ENCODE measurements at places on chromosomes 2 and 18.

- DNase-seq = no peak
These were observed 4.7 kb upstream of the SLC40A1 start for GRCh38 chr2:189585226-189585756.

- no peak for DNase-seq
These were observed 38.7 kb downstream of the MCFD2 start for GRCh38 chr2:46876741-46877384.

GRCh38 chr2:152537081-152537651 lies 180.1 kb downstream of the PRPF40A start:
- DNase-seq = no peak

- no peak for DNase-seq
These were observed 442.2 kb downstream of the TGIF1 start for GRCh38 chr18:3892152-3892551.

GRCh38 chr2:120594856-120595685 lies 140.6 kb upstream of the GLI2 start:
- DNase-seq = no peak

DNA sequence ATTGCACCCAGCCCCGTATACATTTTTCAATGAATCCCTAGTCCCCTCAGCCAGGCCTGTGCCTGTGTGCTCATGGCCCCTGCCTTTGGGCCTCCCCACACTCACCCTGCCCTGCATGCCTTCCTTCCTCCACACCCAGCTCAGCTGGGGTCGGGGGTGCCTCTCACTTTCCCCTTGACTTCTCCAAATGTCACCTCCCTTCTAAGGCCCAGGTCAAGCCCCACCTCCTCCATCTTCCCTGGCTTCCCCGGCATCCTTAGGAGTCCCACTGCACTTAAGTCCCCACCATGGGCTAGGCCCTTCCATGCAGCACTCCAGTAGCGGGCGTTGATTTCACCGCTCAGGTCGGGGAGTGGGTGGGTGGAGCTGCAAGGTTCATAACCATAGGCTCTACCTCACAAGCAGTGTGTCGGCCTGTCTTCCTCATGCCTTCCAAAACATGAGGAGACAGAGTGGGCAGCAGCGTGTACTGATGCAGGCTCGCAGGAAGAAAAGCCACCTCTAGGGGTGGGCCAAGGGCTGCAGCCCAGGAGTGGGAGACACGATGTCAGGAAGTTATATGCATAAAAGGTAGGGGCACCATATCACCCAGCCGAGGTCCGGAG lies 47.7 kb downstream of the DNMT3A start:
- DNase-seq = no peak

GRCh38 chr2:26174691-26175465 lies 2.0 kb downstream of the GAREM2 start:
- no peak for DNase-seq

DNA sequence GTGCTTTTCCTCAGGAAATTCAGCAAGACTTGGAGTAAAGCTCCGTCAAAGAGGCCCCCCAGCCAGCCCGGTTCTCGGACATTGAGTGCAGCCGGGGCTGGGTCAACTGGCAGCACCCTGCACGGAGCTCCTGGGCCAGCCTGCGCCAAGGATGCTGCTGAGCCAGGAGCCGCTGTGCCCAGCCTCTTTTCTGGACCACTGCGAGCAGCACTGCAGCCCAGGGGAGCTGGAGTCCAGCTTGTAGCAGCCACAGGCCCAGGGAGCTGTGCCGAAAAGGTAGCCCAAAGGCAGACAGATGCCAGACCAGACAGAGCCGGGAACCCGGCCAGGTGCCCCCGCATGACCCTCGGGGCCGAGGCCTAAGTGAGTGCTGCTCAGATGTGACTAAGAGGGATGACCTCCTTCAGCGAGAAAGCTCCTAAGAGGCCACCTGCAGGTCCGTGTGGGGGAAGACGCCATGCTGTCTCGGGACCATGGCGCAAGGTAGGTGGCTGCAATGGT lies 7.3 kb downstream of the CLHC1 start:
- no peak for DNase-seq

GRCh38 chr2:46802665-46803546 lies 112.7 kb downstream of the MCFD2 start:
- no peak for DNase-seq

DNA sequence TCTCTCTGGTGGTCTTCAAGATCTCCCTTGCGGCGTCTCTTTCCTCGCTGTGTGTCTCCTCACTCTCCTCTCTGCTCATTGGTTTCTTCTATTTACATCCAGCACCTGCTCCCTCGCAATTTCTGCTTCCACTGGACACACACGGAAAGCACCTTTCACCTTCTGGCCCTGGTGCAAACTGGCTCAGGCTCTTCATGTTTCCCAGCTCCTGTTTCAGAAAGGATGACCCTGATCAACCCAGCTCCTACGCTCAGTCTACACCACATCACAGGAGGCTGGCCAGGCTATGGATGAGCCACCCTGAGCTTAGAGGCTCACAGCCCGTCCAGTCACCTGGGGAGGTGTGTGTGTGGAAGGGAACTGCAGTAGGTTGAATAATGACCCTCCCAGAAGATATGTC lies 72.7 kb downstream of the MCFD2 start:
- DNase-seq = no peak

DNA sequence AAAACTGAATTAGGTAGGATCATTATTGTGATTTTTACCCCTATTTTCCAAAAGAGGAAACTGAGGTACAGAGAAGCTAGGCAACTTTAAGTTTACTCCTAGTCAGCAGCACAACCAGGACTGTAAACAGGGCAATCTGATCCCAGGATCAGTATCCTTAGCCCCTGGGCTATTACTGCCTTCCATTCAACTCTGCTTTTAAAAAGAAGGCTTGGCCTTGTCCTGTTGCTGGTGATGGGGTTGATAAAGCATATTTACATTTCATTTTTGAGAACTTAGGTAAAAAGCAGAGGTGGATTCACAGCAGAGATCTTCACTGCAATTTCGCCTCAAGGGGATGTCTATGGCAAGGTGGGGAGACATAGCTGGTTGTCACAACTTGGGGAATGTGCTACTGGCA lies 148.5 kb downstream of the GALNT14 start:
- DNase-seq = no peak

All from GM12891 (cell line).